Hypothalamus (tissue), 51 donors: ENCODE measurements at places on chromosomes 13 and 19.

- DNase-seq: no peak
Observed at GRCh38 chr13:37138169-37138568, 32.7 kb upstream of the CSNK1A1L start.

DNA sequence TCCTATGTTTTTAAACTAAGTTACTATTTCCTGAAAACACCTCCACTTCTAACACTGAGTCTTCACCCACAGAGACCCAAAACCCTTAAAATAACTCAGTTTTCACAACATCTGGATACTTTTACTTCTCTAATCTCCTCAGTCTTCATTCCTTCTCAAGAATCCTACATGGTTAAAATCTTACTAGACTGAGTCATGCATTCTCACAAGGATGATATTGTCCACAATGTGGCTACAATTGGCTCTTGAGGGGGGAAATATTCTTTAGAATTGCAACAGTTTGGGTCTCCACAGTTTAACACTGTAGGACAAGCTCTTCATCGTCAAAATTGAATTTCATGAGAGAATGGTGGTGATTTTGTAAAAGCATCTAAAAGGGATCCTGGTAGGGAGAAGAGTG is 397.1 kb downstream of the SLITRK5 start:
- DNase-seq: no peak

DNA sequence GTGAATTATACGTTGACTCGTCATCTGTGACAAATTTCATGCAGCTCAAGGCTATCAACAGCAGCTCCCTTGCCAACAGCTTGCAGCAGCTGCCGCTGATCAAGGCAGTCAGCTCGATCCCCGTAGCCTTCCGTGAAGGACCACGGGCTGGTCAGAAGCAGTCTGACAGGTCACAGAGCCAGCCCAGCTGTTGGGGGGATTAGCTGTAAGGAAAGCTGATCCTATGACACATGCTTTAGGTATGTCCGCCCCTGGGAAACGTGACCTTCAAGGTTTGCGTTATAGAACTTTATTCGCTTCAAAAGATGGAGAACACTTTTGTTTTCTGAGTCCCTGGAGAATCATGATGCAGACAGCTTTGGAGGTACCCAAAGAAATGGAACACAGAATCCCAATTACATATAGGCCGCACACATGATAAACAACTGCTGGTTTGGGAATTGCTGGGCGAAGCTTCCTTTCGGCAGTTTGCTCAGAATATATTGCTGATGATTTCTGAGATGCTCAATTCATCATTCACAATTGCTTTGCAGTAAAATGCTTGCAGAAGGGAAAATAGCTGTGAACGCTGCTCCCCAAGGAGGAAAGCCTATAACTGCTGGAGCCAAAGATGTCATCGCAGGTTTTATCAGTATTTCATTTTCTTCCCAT is 62.6 kb upstream of the USP29 start:
- no peak for DNase-seq

- no peak for DNase-seq
Observed at GRCh38 chr13:107289540-107289939, 721.6 kb upstream of the ARGLU1 start.

DNA sequence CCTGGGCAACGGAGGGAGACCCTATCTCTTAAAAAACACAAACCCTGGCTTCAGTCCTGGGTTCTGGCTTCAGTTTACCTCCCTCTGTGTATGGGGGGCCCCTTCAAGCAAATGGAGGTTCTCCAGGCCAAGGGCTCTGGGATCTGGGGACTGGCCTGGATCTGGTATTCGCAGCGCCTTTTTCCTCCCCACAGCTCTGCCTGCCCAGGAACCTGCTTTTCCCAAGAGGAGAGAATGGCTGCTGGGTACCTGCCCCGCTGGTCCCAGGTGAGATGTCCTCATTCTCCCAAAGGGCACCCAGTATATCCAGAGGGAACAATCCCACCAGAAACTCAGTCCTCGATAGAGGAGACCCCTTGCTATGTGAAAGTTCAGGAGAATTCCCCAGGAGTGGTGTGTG is 3.2 kb downstream of the ZNF554 start:
- DNase-seq: no peak

GRCh38 chr19:45676851-45677263 is 8.8 kb downstream of the GIPR start:
- no peak for DNase-seq
